ENCODE measurements at places on chromosomes 16 and 17. TPM values are rescaled to one million over a fixed set of nuclear protein-coding genes. Genes with fewer than 3 reads are reported as not detected.

GRCh38 chr17:35948092-35948491 is 4.6 kb upstream of the LYZL6 start:
- no peak for DNase-seq

GRCh38 chr16:56709443-56710040 is 20.4 kb upstream of the NUP93 start:
- DNase-seq, result no peak

- DNase-seq, result no peak
These were observed 57.2 kb downstream of the ACTG1 start for GRCh38 chr17:81455387-81455786.

- DNase-seq, result peak; percentile 80
These were observed 18.8 kb downstream of the LGALS3BP start for GRCh38 chr17:78960928-78961327.

DNA sequence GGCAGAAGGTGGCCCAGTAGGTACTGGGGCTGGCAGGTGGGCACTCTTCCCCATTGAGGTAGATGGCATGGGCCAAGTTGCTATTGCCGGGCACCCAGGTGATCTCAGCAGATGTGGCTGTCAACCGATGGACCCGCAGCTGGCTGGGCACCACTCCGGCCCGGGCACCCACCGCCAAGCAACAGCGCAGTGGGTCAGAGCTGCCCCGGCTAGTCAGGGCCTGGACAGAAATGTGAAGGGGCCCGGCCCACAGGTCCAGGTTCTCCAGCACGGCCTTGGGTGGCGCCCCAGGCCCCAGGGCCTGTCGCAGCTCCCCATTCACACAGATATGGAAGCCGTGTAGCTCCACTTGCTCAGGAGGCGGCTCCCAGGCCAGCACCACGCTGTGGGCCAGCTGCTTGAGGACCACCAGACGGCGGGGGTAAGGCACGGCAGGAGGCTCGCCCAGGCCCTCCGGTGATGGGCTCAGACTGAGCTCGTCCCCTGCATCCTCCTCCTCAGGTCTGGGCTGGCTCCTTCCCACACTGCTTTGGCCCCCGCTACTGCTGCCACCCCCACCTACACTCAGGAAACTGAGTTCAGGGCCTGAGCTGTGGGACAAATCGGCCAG is 16.5 kb downstream of the TSPOAP1 start:
- no peak for DNase-seq

DNA sequence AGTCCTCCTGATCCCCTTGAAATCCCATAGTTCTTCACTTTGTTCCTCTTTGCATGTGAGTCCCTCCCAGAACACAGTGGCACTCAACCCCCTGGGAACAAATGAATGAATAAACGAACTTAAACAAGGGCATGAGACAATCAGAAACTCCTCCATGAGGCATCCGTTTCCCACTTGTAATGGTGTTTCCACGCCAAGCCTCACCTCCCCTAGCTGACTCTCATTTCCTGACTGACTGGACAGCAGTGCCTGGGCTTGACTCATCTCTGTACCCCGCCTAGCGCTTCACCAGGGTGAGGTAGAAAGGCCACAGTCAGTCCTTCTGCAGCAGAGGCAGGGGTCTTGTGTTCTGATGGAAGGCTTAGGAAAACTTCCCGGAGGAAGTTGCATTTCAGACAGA is 14.2 kb downstream of the KIF1C start:
- DNase-seq, result no peak

GRCh38 chr17:80312621-80313135 is 52.0 kb downstream of the RNF213 start:
- no peak for DNase-seq

- DNase-seq, result no peak
These were observed 140.5 kb downstream of the SSH2 start for GRCh38 chr17:29789196-29790170.

DNA sequence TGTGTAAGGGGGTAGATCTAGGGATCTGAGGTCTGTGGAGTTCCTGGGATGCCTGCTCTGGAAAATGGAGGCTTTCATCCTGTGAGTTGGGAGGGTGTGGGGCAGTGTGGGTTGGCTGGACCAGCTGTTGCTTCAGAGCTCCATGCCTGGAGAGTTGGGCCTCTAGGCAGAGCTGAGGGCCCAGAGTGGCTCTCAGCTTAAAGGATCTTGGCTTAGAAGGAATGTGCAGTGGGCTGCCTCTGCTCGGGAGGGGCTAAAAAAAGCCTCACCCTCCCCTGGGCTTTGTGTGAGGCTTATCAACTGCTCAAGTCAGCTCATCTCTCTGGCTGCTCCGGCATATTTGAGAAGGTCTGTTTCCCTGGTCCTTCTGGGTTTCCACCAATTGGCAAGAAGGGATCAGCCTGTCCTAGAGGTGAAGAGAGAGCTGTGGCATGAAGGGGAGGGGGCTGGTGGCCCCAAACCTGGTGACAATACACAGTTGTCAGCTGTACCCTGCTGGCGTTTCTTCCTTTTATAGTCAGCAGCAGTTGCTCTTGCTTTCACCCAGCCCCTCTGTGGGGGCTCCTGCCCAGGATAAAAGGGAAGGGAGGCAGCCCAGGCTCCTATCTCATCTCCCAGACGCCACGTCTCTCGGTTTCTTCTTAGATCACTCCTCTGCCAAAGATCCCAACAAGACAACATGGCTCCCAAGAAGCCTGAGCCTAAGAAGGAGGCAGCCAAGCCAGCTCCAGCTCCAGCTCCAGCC is at the start of gene MYL4:
Gene MYL4 (plus strand): TSS at position 605 of the 745 bp plus-strand sequence. CDS start 75 bp downstream, at position 680.
- no peak for DNase-seq

DNA sequence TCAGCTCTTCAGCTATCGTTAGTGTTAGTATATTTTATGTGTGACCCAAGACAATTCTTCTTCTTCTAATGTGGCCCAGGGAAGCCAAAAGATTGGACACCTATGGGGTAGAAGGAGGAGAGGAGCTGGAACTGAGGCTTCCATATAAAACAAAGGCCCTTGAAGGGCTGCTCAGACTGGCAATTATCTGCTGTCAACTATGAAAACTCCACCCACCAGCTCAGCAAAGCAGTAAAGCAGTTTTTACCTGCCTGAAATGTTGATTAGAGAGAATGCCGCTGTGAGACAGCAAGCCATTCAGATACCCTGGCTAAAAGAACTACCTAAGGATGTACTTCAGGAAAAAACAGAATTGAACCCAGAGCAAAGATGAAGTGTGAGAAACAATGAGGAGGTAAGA is 45.9 kb upstream of the GNAO1 start:
- no peak for DNase-seq

GRCh38 chr17:28460901-28461300 is 12.5 kb upstream of the SLC13A2 start:
- no peak for DNase-seq

The C16orf89 gene
- 0.57 TPM for polyA plus RNA-seq

The GDPD1 gene
- polyA plus RNA-seq, result 0.90 TPM

The DERL2 gene
- polyA plus RNA-seq, result 104 TPM

The TIMP2 gene
- polyA plus RNA-seq, result 10.6 TPM

The PPP4C gene
- 172 TPM for polyA plus RNA-seq

The NPIPB6 gene
- polyA plus RNA-seq, result 0.68 TPM
